NCI-H2227 treated with DMSO at 0.1 percent for 48 hours (cell line): ENCODE measurements at places on chromosomes 1 and 21.
A peak's percentile ranks its signal among the peaks of the same experiment; 100 is the strongest.

- DNase-seq, result no peak
These were observed 1.4 kb upstream of the FAM151A start for GRCh38 chr1:54624466-54625464.

DNA sequence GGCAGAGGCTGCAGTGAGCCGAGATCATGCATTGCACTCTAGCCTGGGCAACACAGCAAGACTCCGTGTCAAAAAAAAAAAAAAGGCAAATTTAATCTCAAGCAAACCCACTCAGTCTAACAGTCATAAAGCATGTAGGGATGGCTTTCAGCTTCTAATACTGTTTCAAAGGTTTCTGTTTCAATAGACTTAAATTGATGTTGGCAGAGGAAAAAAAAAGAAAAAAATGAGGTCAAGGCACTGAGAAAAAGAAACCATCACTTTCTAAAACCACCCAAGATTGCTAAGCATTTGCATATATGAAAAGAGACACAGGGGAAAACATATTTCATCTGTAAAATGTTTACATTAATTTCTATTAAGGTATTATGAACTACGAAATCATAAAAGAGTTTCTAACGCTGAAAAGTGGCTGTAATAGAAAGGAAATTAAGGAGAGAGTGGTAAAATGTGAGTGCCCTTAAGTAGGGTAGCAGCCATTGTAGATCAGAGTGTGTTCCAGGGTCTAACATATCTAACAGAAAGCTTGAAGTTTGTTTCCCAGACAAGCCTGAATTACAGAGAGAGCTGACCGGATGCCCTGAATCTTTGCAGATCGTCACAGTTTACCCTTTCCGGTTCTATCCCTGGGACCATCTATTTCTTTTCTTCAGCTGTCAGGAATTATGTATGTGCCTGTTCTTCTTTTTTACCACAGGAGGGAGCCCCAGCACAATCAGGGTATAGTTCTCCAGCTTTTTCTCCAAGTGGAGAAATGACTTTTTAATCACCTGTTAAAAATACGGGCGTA lies 70.0 kb downstream of the PLD5 start:
- DNase-seq, result peak; percentile 82

GRCh38 chr1:205812271-205812877 lies 624 bp downstream of the SLC41A1 start:
- peak; percentile 31 for DNase-seq

- DNase-seq, result no peak
These were observed 6.4 kb upstream of the GPR157 start for GRCh38 chr1:9135073-9135836.

- DNase-seq, result no peak
These were observed 426.7 kb downstream of the PLPP3 start for GRCh38 chr1:56152635-56153034.

GRCh38 chr21:37119421-37120218 lies 46.6 kb downstream of the TTC3 start:
- DNase-seq, result no peak

DNA sequence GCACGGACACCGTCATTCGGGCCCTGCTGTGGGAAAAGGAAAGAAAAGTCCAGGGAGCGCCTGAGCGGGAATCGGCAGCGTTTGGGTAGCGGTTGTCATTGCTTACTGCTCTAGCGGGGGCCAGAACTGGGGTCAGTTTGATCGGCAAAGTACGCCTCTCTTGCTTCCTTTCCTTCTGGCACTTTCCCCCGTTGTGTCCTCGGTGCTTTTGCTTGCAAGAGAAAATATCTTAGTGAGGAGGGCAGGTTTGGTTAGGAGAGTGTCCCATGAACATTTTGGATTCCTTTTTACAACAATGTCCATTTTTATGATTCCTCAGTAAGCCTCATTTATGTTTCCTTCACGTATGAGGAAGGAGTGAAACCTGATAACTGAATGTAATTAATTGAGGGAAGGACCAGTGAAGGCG lies 670 bp downstream of the ST3GAL3 start:
- DNase-seq, result peak; percentile 61

GRCh38 chr1:241730031-241730430 lies 78.0 kb downstream of the WDR64 start:
- DNase-seq, result no peak

GRCh38 chr1:239274242-239274830 lies 112.0 kb upstream of the CHRM3 start:
- DNase-seq, result no peak

DNA sequence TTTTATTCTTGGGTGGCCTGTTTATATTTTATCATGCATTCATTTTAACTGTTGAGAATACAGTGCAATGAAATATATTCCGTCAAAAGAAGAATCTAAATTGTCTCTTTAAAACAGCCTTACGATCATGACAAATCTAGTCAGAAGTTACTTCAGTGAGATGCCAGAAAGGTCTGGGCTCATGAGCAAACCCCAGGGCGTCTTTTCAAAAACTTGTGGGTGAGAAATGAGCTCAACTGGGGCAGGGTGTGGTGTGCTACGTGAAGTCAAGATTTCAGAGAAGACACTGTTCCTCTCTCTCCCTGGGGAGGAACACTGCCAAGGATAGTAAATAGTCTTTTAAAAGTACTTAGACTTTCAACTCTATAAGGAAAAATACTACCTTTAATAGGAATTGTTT lies 13.4 kb upstream of the UAP1 start:
- no peak for DNase-seq

GRCh38 chr1:970973-971730 lies 4.9 kb downstream of the PLEKHN1 start:
- DNase-seq, result no peak

DNA sequence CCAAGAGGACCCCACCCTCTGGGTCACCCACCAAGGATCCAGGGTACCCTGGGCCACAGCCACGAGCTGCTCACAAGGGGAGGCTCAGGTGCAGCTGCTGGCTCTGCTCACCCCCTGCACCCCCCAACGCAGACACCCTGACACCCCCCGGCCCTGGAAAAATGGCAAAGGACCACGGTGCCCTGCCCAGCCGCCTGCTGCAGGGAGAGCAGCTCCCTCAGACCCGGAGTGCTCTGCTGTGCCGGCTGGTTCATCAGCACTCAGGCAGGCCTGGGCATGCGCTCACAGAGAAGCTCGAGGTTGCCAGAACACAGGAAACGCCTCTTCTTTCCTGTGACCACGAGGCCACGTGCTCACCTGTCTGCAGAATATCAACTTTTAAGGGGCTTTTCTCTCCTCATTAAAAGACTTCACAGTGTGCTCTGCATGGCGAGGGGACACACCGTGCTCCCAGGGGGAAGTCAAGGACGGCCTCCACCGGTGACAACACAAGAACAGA lies 4.3 kb upstream of the C1QTNF12 start:
- no peak for DNase-seq

DNA sequence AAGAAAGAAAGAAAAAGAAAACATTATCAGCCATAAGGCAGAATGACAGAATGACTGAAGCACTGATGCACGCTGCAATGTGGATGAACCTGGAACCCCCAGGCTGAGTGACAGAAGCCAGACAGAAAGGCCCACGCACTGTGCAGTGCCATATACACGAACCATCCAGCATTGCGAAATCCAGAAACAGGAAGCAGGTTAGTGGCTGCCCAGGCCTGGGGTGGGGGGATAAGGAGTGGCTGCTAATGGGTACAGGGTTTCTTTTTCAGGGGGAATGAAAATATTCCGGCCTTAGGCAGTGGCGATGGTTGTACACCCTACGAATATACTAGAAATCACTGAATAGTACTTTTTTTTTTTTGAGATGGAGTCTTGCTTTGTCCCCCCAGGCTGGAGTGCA lies 57.0 kb downstream of the CHD5 start:
- DNase-seq, result no peak

DNA sequence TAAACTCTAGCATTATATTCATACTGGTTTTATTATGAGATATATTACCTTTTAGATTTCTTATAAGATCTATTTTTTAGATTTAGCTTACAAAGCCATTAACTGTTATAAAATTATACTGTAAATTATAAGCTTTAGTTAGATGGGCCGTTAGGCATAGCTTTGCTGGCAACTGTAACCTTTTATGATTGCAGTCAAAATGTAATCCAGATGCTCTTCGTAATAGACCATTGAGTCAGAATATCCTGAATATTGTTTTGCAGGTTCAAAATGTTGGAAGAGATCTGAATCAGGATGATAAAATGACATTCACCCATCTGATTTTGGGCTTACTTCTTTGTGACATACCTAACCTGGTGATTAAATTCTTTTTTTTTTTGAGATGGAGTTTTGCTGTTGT lies 20.9 kb downstream of the ITSN1 start:
- no peak for DNase-seq

DNA sequence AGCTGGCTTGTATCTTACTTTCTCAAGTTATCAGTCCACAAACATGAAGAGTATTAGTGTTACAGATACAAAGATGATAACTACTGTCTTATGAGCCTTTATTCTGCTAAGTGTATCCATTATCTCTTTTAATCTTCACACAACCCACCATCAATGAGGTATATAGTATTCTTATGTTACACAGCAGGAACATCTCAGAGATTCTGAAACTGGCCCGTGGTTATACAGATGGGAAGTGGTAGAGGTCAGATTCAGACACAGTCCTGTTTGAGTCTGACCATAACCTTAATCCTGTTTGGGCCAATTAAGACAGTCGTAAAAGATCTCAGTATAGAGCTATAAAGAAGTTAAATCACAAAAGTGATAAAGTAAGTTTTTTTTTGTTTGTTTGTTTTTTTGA lies 5.1 kb upstream of the TMEM269 start:
- DNase-seq, result no peak

GRCh38 chr1:226085675-226086285 lies 23.3 kb downstream of the H3-3A start:
- no peak for DNase-seq

DNA sequence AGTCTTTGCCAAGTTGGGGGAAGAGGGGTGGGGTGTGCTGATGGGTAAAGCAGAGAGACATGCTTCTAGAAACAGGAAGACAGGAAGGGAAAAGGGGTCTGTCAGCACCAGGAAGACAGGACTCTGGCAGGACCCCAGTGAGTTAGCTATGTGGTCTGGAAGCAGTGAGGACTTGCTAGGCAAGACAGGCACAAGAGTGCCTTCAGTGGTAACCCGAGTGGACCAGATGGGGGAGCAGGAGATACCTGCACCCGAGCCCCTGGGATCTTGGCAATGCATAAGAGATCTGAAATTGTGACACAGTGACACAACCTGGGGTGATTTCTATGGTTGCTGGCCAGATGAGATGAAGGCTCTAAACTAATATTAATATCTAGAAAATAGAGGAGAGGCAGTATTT lies 7.0 kb downstream of the TLR5 start:
- no peak for DNase-seq

- no peak for DNase-seq
These were observed 74.7 kb upstream of the TLR5 start for GRCh38 chr1:223217781-223218180.

- no peak for DNase-seq
These were observed 15.6 kb upstream of the KCNJ15 start for GRCh38 chr21:38241029-38241740.

GRCh38 chr1:155518484-155518883 lies 44.1 kb downstream of the ASH1L start:
- DNase-seq, result no peak

DNA sequence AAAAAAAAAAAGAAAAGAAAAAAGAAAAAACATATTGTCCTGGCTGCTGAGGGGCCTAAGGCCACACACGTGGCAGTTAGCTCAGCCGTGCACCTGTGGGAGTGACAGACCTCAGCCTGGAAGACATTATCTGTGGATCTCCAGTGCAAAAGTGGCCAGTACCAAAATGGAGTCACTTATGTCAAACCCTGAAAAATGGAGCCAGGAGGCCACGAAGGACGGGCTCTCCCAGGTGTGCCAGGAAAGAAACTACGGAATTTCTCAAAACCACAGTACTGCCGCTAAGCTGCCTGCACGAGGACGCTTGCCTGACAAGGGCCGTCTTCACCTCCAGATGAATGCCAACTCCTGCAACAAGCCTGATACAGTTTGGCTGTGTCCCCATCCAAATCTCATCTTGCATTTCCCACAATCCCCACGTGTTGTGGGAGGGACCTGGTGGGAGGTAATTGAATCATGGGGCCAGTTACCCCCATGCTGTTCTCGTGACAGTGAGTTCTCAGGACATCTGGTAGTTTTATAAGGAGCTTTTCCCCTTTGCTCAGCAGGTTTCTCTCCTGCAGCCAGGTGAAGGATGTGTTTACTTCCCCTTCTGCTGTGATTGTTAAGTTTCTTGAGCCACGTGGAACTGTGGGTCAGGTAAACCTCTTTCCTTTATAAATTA lies 5.3 kb upstream of the MIB2 start:
- DNase-seq, result no peak

DNA sequence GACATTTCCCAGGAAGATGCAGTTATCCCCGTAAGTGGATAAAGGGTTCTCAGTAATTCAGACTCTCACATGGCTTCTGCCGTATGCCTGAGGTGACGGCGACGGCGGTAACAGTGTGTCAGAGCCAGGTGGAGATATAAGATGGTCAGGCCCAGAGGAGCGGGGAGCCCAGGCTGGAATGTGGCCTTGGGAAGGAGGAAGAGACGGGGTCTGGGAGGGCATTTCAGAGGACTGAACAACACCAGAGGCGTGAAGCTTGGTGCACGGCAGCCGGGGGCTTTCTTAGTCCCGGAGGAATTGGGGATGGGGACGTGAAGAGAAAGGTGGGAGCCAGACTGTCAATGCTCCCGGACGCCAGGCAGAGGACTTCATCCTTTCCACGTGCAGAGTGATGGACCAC lies 1.0 kb downstream of the RER1 start:
- DNase-seq, result no peak

GRCh38 chr21:35048706-35049617 lies at the start of gene RUNX1:
RUNX1 (minus strand) TSS chr21:35049302.
- DNase-seq, result no peak

- peak; percentile 47 for DNase-seq
These were observed 19.7 kb upstream of the ATP6V1G3 start for GRCh38 chr1:198560161-198560560.

DNA sequence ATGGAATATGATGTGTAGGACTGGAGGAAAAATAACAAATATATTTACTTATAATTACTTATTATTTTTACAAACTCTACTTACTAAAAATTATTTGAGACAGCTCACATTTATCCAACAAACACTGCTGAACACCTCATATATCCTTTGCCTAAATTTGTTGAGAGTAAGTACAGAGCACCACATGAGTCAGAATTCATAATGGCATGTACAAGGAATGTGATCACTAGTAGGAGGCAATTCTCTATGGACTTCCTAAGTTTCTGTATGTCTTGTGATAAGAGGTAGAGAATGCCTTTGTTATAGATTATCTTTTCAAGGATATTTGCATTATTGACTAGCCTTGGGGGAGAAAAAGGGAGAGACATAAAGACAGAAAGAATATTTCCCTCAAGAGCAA lies 8.2 kb upstream of the ST6GALNAC3 start:
- no peak for DNase-seq

GRCh38 chr1:155267373-155267772 lies 5.2 kb upstream of the SCAMP3 start:
- no peak for DNase-seq

DNA sequence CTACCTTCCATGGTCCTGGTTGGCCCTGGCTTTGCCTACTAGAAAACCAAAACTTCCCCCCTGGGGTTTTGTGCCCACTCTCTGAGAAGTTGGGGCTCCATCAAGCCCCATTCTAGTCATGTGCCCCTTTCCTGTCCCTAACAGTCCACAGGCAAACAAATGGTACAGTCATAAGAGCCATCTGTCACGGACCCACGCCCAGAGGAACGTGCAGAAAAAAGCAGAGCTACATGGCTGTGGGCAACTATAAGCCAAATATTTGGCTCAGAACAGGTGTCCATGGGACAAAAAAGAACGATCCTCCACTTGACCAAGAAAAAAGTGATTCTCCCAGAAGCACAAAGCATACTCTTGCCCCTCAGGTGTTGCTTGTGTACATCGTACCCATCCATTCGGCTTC lies 14.6 kb upstream of the TRNAU1AP start:
- DNase-seq, result no peak
